ENCODE measurements at places on chromosomes 5 and 9. TPM values are rescaled to one million over a fixed set of nuclear protein-coding genes. Genes with fewer than 3 reads are reported as not detected.
A peak's percentile ranks its signal among the peaks of the same experiment; 100 is the strongest.

- no peak for DNase-seq
Measured at GRCh38 chr5:89301321-89302025, 418.5 kb upstream of the MEF2C start.

- no peak for DNase-seq
Measured at GRCh38 chr5:15585841-15586591, 86.0 kb downstream of the FBXL7 start.

DNA sequence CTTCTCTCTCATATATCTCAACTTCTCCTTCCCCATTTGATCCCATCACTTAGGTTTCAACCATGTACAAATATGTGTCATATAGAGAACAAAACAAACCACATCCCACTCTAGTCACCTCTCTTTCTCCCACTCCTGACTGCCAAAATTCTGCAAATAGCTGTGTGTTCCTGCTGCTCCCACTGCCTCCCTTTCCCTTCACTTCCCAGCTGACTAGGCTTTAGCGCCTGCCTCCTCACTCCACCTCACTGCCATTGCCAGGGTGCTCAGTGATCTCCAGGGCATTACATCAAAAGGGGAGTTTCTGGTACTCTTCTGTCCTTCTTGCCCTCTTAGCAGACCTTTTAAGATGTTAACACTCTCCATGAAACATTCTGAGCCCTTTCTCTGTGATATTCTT lies 675.4 kb upstream of the DMAC1 start:
- DNase-seq = no peak

DNA sequence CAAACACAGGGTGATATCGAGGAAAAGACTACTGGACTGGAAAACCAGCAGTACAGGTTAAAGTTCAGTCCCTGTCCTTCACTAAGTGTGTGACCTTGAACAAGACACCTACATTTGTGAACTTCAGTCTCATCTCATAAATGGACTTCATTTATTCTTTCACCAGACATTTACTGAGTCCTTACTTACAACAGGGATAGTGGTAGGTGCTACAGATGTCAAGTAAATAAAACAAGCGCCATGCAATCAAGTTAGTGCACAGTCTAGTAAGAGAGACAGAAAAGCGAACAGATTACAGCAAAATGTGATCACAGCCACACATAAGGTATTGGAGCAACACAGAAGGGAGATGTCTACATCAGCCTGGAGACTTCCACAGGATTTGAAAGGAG lies 413.2 kb downstream of the ACTL7B start:
- no peak for DNase-seq

GRCh38 chr9:134325096-134325812 lies 1.0 kb upstream of the RXRA start:
- peak; percentile 25 for DNase-seq

DNA sequence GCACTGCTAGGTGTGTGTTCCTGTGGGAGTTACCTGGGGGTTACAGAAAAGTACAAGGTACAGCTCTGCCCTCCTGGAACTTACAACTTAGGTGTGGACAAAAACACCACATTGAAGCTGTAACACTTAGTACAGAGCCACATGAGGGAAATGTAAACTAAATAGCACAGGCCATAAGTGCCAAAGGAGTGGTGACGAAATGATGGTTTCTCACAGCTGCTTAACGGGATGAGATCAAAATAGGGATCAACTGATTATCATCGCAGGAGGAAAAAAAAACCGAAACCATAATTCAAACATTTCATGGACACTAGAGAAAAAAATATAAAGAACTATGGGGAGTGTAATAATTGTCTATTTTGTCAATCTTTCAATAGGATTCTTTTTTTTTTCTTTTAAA lies 5.9 kb downstream of the LIX1 start:
- no peak for DNase-seq

- no peak for DNase-seq
Measured at GRCh38 chr5:143782588-143783386, 29.2 kb upstream of the HMHB1 start.

- DNase-seq = no peak
Measured at GRCh38 chr9:132472199-132472598, 62.2 kb downstream of the CFAP77 start.

DNA sequence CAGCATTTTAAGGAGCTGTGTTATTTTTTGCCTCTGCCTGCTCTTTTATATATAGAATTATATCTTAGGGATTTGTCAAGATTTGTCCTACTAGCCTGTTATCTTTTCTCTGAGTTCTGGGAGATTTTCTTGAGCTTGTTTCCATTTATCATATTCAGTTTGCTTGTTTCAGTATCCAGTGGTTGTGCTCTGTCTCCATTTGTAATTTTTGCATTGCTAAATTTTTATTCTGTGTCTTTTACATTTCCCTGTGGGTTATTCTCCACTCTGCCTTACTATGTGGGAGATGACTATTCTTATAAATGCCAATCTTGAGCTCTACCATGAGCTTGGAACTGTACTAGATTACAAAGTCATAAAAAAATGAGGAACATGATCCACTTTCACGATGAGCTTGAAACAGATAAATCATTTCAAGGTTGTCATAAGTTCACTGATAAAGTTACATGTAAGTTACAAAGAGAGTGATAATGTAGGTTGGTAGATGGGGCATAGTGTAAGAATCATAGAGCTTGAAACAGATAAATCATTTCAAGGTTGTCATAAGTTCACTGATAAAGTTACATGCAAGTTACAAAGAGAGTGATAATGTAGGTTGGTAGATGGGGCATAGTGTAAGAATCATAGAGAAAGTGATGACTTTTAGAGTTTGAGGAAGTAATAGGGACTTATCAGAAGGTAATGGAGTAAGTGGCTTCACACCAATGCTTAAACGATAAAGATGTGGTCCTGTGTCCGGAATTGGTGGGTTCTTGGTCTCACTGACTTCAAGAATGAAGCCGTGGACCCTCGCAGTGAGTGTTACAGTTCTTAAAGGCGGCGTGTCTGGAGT lies 287.3 kb downstream of the ADGRV1 start:
- DNase-seq = no peak

DNA sequence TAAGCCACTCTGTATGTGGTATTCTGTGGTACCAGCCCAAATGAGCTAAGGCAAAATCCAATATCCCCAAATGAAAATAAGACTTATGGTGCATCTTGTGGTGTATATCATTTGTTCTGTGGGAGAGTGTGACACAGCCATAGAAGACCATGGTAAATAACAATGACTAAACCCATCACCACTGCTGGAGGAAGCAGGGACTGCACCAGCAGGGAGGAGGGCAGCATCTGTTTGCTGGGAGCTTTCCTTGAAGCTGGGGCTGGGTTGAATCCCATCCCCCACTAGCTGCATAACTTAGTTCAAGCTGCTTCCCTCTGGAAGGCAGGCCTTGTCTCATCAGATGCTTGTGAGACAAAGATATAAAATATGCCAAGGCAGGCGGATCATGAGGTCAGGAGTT lies 14.2 kb downstream of the GADD45G start:
- peak; percentile 51 for DNase-seq

The SPATA31D4 gene
- total RNA-seq = not detected

The IGFBPL1 gene
- 590 TPM for total RNA-seq

The GFRA3 gene
- 1.1 TPM for total RNA-seq

The HAVCR2 gene
- not detected for total RNA-seq

The C9orf50 gene
- 0.56 TPM for total RNA-seq

The GPR150 gene
- total RNA-seq = not detected

Measured in glutamatergic neuron (in vitro differentiated cells).